ENCODE measurements at places on chromosomes 16 and 17. TPM values are rescaled to one million over a fixed set of nuclear protein-coding genes. Genes with fewer than 3 reads are reported as not detected.

The TBC1D3C gene
- not detected for total RNA-seq

The NLRC3 gene
- total RNA-seq = 0.02 TPM

The ZNF287 gene
- total RNA-seq = 17.4 TPM

The WWOX gene
- 13.6 TPM for total RNA-seq

The SLC16A3 gene
- 138 TPM for total RNA-seq

The GGT6 gene
- not detected for total RNA-seq

The FBXO39 gene
- not detected for total RNA-seq

The FBXW10 gene
- total RNA-seq = 1.1 TPM

The SLC6A2 gene
- 0.05 TPM for total RNA-seq

The SEPTIN12 gene
- total RNA-seq = not detected

The CCR7 gene
- total RNA-seq = 0.50 TPM

The NPIPB4 gene
- total RNA-seq = 23.7 TPM

The PARD6A gene
- total RNA-seq = 2.5 TPM

The GINS3 gene
- 24.2 TPM for total RNA-seq

The HEATR9 gene
- not detected for total RNA-seq

The TMEM92 gene
- total RNA-seq = 14.6 TPM

The TBC1D26 gene
- total RNA-seq = not detected

The ARL4D gene
- 27.3 TPM for total RNA-seq

The HCRT gene
- total RNA-seq = not detected

The SLFN12 gene
- total RNA-seq = not detected

The CCL16 gene
- total RNA-seq = not detected

The DOC2B gene
- 2.2 TPM for total RNA-seq

The SHISA6 gene
- total RNA-seq = not detected

The LGALS9 gene
- 1.2 TPM for total RNA-seq

The MYH8 gene
- total RNA-seq = not detected

The PRAC2 gene
- total RNA-seq = not detected

The TMEM100 gene
- 0.10 TPM for total RNA-seq

The DPEP3 gene
- total RNA-seq = not detected

The KRT9 gene
- not detected for total RNA-seq

The PRKCB gene
- total RNA-seq = 0.25 TPM

The TLCD2 gene
- total RNA-seq = 1.6 TPM

The HLF gene
- 0.07 TPM for total RNA-seq

The KRTAP4-1 gene
- 0.08 TPM for total RNA-seq

The HOXB8 gene
- total RNA-seq = 6.0 TPM

The SDK2 gene
- total RNA-seq = 1.7 TPM

The DNAH17 gene
- 0.85 TPM for total RNA-seq

The ARHGDIG gene
- total RNA-seq = 3.1 TPM

The GRAP gene
- total RNA-seq = 0.53 TPM

The COX6A2 gene
- not detected for total RNA-seq

The ITGAX gene
- 1.1 TPM for total RNA-seq

The TP53TG3 gene
- 0.49 TPM for total RNA-seq

The HS3ST3B1 gene
- total RNA-seq = 1.0 TPM

The KRTAP4-5 gene
- total RNA-seq = not detected

The DNASE1L2 gene
- total RNA-seq = 1.3 TPM

The SPATA32 gene
- 0.15 TPM for total RNA-seq

The SMCR8 gene
- 14.8 TPM for total RNA-seq

The KDM6B gene
- total RNA-seq = 15.7 TPM

The SRL gene
- 0.08 TPM for total RNA-seq

The LMF1 gene
- 7.0 TPM for total RNA-seq

The TP53TG3C gene
- not detected for total RNA-seq

The C17orf78 gene
- total RNA-seq = not detected

The CLEC18C gene
- total RNA-seq = 0.08 TPM

The SOCS7 gene
- total RNA-seq = 14.9 TPM

The NOTUM gene
- total RNA-seq = 0.33 TPM

The TCF25 gene
- 71.6 TPM for total RNA-seq

The CD300LB gene
- total RNA-seq = not detected

The FOXL1 gene
- total RNA-seq = 2.0 TPM

Data from A549 treated with AZD2906 at 1 μM for 4 hours (cell line).